RWPE2 (cell line): ENCODE measurements at places on chromosomes 2 and 18.

DNA sequence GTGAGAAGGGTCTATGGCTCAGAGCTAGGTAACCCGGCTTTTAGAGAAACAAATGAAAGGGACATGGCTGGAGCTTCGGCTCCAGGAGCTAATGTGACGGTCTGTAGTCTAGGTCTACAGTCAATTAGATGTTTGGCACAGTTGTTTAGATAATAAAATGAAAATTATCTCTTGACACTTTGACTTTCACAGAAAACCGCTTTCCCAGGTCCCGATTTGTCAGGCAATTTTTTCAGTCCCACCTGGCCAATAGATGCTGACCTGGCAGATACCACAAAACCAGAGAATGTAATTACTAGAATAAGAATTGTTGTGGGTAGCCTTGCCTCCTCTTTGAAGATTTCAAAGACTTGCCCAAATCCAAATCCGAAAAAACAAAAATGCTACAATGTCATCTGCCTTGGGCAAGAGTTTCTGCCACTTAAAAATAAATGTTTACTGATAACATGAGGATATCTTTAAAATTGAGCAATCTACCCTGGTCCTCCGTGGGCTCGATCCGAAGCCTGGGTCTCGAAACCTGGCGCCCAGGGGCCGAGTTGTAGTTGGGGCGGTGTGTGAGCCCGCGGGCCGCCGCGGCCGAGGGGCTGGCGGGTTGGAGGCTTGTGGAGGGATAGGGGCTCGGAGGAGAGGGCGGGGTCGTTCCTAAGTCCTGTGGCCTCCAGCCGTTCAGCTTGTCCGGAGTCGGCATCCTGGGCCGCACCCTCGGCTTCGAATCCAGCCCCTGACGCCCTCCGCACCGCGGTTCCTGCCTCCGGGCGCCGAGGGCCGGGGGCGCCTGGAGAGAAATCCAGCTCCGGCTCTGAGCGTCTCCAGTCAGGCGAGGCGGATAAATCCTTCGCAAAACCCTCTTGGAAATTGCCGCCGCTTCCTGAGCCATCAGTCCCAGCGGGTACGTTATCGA lies 2.3 kb downstream of the EMX1 start:
- peak; percentile 43 for DNase-seq
- H3K4me1 ChIP-seq: no peaks in the 10 kb centered on the region
- H3K27ac ChIP-seq: no peak overlapping the region
- H3K27me3 ChIP-seq: peaks cover 98% of the 10 kb centered on the region
- H3K36me3 ChIP-seq: no peaks in the 10 kb centered on the region

GRCh38 chr2:178855151-178855550 lies 47.9 kb upstream of the TTN start:
- DNase-seq: no peak
- no peaks in the 10 kb centered on the region for H3K27me3 ChIP-seq

DNA sequence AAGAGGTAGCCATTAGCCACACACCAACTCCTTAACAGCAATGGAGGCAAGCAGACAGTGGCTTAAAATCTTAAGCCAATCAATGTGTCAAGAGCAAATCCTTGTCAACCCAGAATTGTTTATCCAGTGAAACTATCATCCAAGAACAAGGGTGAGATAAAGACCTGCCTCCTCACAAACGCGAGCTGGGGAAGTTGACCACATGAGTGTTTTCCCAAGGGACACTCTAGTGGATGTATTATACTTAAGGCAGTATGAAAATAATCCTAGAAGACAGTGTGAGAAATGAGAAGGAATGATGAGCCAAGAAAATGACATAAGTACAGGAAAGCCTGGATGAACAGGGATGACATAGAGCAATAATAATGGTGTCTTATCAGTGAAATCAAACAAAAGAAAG lies 209.6 kb downstream of the TWIST2 start:
- no peaks in the 10 kb centered on the region for H3K4me1 ChIP-seq
- DNase-seq: no peak
- H3K36me3 ChIP-seq: no peaks in the 10 kb centered on the region
- no peak overlapping the region for H3K4me3 ChIP-seq
- H3K27me3 ChIP-seq: no peaks in the 10 kb centered on the region
- no peak overlapping the region for H3K27ac ChIP-seq

GRCh38 chr18:57542812-57543427 lies 43.6 kb downstream of the FECH start:
- DNase-seq: no peak
- H3K27me3 ChIP-seq: no peaks in the 10 kb centered on the region
- H3K27ac ChIP-seq: no peak overlapping the region

DNA sequence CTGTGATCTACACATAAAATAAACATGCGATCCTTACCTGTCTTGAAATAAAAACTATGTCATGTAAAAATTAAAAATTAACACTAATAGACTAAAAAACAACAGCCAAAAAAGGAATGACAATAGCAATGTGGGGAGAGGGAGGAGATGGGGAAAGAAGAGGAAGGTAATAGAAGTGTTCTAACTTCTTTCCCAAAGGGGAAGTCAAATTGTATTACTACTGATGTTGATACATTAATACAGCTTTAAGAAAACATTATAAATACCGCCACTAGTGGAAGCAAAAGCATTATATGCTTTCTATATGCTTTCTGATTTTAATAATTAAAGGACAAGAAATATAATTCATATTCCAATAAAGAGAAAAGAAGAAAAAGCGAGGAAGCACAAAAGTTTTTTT lies 22.2 kb downstream of the ZNF516 start:
- H3K36me3 ChIP-seq: peaks cover 14% of the 10 kb centered on the region
- H3K4me1 ChIP-seq: peaks cover 32% of the 10 kb centered on the region
- H3K4me3 ChIP-seq: no peak overlapping the region
- no peak overlapping the region for H3K27ac ChIP-seq
- no peak for DNase-seq

DNA sequence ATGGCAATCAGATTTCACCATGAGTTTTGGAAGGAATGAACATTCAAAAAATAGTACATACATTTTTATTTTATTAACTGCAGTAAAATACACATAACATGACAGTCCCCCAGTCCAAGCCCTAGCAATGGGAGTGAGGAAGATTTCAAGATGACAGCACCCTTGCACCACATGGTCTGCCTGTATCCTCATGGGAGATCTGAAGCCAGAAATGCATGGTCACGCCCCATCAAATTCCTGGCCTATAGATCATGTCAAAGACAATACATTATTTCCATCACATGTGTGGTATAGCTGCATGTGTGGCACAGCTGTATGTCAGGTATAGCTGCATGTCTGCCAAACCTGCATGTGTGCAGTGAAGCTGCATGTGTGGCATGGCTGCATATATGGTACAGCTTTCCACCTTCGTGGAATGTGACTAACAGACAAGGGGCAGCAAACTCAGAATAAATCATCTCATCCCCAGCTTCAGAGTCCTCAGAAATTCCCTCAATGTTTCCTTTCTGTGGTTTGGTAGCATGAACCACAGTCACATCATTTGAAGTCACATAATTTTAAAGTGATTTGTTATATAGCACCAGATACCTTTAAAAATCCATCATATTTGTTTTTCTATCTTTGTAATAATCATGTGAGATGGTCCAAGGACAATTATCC lies 518.2 kb upstream of the SOX11 start:
- no peaks in the 10 kb centered on the region for H3K36me3 ChIP-seq
- H3K27me3 ChIP-seq: no peaks in the 10 kb centered on the region
- no peak overlapping the region for H3K27ac ChIP-seq
- DNase-seq: no peak
- peaks cover 8% of the 10 kb centered on the region for H3K4me1 ChIP-seq

- H3K4me3 ChIP-seq: no peak overlapping the region
- peak overlapping the region; percentile 97 for H3K27ac ChIP-seq
- H3K4me1 ChIP-seq: peaks cover 40% of the 10 kb centered on the region
- no peaks in the 10 kb centered on the region for H3K27me3 ChIP-seq
- H3K36me3 ChIP-seq: peaks cover 15% of the 10 kb centered on the region
- DNase-seq: no peak
Observed at GRCh38 chr2:25617948-25618646, 55.3 kb downstream of the DTNB start.

DNA sequence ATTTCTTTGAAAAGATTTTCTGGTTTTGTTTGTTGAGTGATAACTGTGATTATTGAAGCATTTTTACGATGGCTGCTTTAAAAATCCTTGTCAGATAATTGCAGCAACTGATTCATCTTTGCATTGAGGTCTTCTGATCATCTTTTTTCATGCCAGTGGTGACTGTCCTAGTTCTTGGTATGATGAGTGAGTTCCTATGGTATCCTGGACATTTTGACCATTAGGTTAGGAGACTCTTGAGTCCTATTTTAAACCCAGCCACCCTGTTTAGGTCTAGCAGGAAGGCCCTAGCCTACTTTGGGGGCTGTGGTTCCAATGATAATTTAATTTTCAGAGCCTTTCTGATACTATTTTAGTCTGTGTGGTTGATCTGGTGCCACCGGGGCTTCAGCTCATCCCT lies 72.7 kb upstream of the REV1 start:
- no peaks in the 10 kb centered on the region for H3K36me3 ChIP-seq
- H3K27me3 ChIP-seq: peaks cover 3% of the 10 kb centered on the region
- no peak for DNase-seq
- no peak overlapping the region for H3K4me3 ChIP-seq
- no peak overlapping the region for H3K27ac ChIP-seq
- H3K4me1 ChIP-seq: no peaks in the 10 kb centered on the region

DNA sequence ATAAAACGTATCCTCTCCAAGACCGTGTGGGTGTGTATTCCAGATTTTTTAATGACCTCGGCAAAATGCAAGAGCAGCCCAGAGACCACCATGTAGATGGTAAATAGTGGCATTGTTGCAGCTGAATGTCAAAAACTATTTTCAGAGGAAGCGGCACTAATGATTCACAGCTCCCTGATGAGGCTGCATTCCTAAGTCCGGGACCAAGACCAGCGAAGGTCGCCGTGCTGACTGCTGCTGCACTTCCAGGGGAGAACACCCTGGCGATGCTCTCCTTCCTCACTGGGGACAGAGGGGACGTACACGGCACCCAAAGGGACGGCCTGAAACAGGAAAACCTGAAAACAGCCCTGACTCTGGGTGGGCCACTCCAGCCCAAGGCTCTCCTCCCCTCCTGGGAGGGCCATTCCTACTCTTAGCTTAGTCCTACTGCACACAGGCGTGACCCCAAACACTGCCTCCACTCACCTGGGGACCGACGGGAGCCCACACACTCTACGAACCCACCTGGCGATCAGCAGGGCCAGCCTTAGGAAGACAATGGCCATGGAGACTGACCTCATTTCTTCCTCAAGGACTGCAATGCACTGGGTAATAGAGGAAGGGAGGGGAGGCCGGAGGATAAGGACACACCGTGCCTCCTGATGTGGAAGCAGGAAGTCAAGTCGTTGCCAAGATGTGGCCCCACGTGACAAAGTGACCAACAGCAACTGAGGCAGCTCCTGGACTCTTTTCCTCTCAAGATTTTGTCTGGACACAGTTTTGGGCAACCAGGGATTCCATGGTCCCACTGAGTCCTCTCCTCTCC lies 82.8 kb downstream of the ZNF516 start:
- H3K27me3 ChIP-seq: no peaks in the 10 kb centered on the region
- no peak overlapping the region for H3K27ac ChIP-seq
- H3K4me1 ChIP-seq: no peaks in the 10 kb centered on the region
- H3K4me3 ChIP-seq: no peak overlapping the region
- H3K36me3 ChIP-seq: no peaks in the 10 kb centered on the region

DNA sequence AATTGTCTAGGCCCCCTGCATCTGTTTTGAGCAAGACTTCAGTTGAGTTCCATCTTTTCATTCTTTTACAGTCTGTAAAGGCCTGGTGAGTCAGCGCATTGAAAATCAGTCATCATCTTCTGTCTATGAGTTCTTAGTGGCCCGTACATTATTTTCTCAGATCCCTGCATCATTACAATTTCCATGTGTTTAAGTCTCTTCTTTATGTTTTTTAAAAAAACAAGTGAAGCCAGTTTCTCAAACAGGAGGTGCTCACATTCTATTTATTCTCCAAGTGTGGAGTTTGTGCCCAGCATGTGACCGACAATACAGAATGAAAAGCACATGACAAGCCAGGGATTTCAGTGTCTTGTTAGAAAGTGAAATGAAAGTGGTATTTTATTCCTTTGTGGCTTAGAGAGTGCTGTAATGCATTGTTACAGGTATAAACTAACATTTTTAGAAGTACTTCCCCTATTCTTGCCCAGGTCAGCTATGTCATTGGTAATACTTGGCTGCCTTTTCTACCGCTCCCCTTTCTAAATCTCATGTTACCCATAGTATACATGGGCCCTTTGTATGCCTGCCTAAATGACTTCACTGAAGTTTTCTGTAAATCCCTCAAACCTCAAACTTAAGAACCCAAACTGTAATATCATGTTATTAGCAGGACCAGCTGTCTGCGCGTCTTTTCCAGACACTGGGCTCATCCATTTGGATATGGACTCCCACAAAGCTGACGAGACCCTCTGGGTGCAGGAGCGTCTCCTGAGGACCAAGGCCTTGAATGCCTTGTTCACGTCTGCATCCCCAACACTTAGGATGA lies 67.6 kb downstream of the FEZ2 start:
- H3K27ac ChIP-seq: no peak overlapping the region
- H3K4me3 ChIP-seq: no peak overlapping the region
- peaks cover 78% of the 10 kb centered on the region for H3K36me3 ChIP-seq
- DNase-seq: no peak
